Right renal cortex interstitium (tissue), 3 donors: ENCODE measurements at places on chromosomes 2 and 18. TPM values are rescaled to one million over a fixed set of nuclear protein-coding genes. Genes with fewer than 3 reads are reported as not detected.

Gene CACNB4
- 7.4 TPM for polyA plus RNA-seq

Gene PSTPIP2
- polyA plus RNA-seq, result 9.8 TPM

Gene MLPH
- 1.1 TPM for polyA plus RNA-seq

Gene AP1S3
- 11.2 TPM for polyA plus RNA-seq

Gene TXNDC2
- polyA plus RNA-seq, result not detected

Gene EMILIN1
- polyA plus RNA-seq, result 61.8 TPM

Gene SP140
- 0.74 TPM for polyA plus RNA-seq

Gene DCC
- 12.7 TPM for polyA plus RNA-seq

Gene SMCHD1
- polyA plus RNA-seq, result 67.7 TPM

DNA sequence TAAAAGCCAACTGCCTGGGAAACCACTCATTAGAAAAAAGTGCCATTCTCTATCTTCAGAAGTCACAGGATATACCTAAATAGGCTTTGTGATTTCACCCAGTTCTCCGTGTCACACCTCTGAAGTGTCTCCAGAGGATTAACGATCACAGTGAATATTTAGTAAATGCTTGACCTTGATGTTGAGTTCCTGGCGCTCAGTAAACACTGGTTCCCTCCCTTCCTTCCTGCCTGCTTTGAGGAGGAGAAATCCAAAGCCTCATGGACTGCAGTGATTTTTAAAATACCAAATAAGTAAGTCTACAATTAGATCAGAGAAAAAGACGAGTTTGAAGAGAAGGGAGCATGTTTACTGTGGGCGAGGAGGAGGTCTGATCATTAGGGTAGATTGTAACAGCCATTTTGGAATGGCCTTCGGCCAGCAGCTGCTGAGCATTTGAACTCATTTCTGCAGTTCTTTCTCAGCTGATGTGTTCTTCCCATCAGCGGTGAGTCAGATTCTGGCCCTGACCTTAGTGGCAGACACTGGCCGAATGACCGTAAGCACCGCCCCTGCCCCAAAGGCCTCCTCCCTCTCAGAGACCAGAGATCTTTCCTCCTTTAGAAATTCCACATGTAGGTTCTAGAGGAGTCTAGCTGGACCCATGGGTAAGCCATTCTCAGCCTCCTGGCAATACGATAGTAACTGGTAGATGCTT lies 62.1 kb upstream of the SLC16A14 start:
- no peak for DNase-seq

GRCh38 chr18:41456831-41457230 lies 498.2 kb upstream of the PIK3C3 start:
- DNase-seq, result no peak

DNA sequence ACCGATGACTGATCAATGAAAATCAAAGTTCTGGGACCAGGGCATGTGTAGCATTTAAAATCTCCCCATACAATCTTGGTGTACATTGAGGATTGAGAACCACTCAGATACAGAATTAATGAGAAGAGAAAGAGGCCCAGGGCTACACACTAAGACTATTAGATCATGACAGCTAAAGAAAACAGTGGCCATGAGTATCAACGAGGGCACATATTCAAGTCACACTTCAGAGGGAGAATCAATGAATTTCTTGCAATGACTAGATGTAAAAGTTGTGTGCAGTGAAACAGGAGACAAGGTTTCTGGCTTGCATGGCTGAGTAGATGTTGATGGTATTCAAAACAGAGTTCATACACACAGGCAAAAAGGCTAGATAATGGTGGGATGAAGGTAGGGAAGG lies 29.1 kb downstream of the METTL8 start:
- DNase-seq, result no peak

GRCh38 chr2:74235041-74235440 lies 36.6 kb downstream of the MTHFD2 start:
- DNase-seq, result no peak

- no peak for DNase-seq
Observed at GRCh38 chr2:98463081-98463481, 18.4 kb downstream of the INPP4A start.

DNA sequence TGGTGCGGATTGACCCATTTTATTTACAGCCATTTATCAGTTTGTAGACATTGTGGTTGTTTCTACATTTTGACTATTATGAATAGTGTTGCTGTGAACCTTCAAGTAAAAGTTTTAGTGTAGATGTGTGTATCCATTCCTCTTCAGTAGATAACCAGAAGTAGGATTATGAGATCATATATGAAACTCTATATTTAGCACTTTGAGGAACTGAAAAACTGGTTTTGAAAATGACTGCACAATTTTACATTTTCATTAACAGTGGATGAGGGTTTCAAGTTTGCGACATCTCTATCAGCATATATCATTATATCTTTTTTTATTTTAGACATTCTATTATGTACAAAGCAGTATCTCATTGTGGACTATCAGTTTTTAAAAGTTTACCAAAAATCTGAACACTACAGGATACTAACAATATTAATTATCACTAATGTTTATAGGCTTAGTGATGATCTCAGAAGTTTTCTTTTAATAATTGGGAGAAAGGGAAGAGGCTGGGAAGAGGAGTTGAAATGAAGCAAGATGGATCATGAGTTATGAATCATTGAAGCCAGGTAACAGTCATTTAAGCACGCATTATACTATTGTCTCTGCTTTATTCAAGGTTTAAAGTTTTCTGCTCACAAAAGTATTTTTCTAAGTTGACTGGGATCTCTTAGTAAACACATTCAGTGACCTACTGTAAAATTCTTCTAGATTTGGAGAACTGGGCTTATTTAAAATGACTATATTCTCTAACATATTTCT lies 329.0 kb upstream of the LRATD1 start:
- DNase-seq, result no peak

GRCh38 chr2:10720947-10721395 lies 459 bp upstream of the ATP6V1C2 start:
- DNase-seq, result no peak

DNA sequence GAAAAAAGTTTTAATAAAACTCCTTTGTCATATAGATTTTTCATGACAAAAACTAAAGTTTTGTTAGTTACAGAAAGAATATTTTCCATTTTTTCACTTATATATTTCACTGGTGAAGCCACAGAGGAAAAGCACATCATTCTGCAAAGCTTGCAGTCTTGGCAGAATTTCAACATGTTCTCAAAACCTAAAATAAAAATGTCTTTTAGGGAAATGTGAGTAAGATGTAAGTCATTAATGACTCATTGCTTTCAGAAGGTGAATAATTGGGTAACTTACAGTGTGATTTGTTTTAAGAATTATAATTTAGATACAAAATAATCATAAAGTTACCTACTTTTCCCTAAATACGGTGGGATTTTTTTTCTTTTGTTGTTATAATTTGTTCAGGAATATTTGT lies 43.4 kb upstream of the TNFRSF11A start:
- no peak for DNase-seq

- DNase-seq, result no peak
Observed at GRCh38 chr2:173296235-173296634, 58.4 kb upstream of the CDCA7 start.

DNA sequence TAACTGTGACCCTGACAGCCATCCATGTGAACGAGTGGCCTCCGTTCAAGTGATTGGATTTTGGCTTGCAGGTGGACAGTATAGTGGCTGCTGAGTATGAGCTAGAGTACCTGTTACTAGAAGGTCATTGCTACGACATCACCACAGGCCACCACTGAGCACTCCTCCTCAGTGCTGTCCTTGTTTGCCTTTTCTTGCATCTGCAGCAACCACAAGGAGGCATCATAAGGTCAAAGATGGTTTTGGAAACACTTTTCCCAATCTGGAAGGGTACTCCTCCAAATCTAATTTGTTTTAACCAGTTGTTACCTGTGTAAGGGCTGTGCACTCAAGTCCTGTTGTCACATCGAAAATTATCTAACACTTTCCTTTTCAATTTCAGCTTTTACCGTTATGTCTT lies 81.2 kb downstream of the UGGT1 start:
- no peak for DNase-seq

GRCh38 chr2:106978647-106979046 lies 92.7 kb upstream of the ST6GAL2 start:
- no peak for DNase-seq
